ENCODE measurements at places on chromosomes 5 and 9. TPM values are rescaled to one million over a fixed set of nuclear protein-coding genes. Genes with fewer than 3 reads are reported as not detected.

The IFNE gene
- total RNA-seq, result 1.8 TPM

The AKNA gene
- total RNA-seq, result 8.1 TPM

The HTR4 gene
- not detected for total RNA-seq

The RPL7A gene
- total RNA-seq, result 1,382 TPM

The SLC25A2 gene
- total RNA-seq, result not detected

The RELL2 gene
- 3.8 TPM for total RNA-seq

DNA sequence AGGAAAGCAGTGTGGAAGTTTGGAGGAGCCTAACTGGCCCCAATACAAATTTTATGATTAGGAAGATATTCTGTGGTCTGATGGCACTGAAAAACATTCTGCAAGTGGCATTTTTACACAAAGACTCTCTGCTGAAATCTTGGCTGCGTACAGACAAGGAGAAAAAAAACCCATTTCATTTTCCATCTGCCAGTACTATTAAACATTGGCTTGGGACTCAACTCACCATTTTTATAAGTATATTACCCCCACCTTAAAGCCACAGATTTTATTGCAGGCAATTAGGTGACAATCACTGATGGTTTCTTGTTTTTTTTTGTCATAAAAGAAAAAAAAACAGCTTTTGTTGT lies 206.9 kb downstream of the PTTG1 start:
- no peaks in the 10 kb centered on the region for H3K27me3 ChIP-seq
- H3K4me3 ChIP-seq, result no peak overlapping the region
- no peaks in the 10 kb centered on the region for H3K4me1 ChIP-seq

- DNase-seq, result no peak
- H3K27me3 ChIP-seq, result 0 out of 2 replicates have a peak, but pooled peaks cover 12% of the 10 kb centered on the region
Measured at GRCh38 chr9:127277770-127278169, 13.2 kb downstream of the GARNL3 start.

- 0 out of 2 replicates have a peak, but pooled peaks cover 3% of the 10 kb centered on the region for H3K4me1 ChIP-seq
- peak overlapping the region; percentile 6 for H3K27ac ChIP-seq
- H3K36me3 ChIP-seq, result peaks cover 13% of the 10 kb centered on the region
Measured at GRCh38 chr9:105341434-105342146, 97.1 kb downstream of the SLC44A1 start.

DNA sequence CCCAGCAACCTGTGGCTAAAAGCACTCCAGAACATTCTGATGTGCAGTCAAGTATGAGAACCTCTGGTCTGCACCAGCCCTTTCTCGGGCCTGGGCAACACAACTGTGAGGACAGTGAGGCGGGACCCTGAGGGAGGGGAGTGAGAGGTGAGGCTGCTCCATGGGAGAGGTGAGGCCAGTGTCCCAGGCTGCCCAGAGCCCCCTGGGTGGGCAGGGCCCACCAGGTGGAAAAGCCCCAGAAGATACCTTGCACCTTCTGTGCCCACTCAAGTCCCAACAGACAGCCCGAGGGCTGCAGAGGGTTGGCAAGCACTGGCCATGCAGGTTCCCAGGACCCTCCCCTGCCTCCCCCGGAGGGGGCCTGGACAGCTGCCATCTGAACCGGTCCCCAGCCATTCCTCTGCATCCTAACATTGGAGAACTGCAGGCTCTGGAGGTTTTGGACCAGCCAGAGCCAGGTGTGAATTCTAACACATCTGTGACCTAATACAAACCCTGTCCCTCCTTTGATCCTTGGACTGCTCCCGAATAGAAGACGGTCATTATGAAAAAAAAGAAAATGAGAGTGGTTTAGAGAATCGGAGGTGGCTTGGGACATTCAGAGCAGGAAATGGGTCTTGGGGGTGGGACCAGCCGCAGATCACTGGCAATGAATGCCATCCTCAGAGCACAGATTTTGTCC lies 57.0 kb downstream of the DUSP1 start:
- no peak for DNase-seq
- no peak overlapping the region for H3K4me3 ChIP-seq
- no peak overlapping the region for H3K27ac ChIP-seq
- H3K4me1 ChIP-seq, result peaks cover 10% of the 10 kb centered on the region
- H3K36me3 ChIP-seq, result no peaks in the 10 kb centered on the region

DNA sequence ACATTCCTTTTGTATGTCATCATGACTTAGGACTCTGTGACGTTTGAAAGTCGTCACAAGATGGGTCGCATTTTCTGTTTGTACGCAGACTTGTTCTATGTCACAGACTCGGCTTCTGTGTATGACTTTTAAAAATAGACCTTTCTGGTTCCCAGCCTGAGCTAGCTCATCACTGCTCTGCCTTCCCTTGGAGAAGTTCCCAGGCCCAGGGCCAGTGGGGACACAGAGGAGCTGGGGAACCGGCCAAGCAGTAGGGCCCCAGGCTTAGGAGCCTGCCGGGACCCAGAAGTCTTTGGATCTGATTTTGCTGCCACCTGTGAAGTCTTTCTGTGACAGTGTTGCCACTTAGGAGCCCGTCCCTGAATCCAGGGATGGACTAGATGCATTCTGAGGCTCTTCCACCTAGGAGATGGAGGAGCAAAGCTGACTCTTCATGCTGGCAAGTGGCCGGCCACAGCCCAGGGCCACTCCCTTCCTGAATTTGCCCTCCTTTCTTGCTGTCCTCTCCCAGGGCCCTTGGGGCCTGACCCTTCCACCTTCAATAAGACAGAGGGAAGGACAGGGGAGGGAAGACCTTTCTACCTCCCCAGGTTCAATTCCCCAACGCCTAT lies 18.1 kb upstream of the UBE2QL1 start:
- H3K27me3 ChIP-seq, result peaks cover 10% of the 10 kb centered on the region
- no peak overlapping the region for H3K27ac ChIP-seq
- H3K36me3 ChIP-seq, result no peaks in the 10 kb centered on the region
- no peak for DNase-seq
- no peaks in the 10 kb centered on the region for H3K4me1 ChIP-seq

DNA sequence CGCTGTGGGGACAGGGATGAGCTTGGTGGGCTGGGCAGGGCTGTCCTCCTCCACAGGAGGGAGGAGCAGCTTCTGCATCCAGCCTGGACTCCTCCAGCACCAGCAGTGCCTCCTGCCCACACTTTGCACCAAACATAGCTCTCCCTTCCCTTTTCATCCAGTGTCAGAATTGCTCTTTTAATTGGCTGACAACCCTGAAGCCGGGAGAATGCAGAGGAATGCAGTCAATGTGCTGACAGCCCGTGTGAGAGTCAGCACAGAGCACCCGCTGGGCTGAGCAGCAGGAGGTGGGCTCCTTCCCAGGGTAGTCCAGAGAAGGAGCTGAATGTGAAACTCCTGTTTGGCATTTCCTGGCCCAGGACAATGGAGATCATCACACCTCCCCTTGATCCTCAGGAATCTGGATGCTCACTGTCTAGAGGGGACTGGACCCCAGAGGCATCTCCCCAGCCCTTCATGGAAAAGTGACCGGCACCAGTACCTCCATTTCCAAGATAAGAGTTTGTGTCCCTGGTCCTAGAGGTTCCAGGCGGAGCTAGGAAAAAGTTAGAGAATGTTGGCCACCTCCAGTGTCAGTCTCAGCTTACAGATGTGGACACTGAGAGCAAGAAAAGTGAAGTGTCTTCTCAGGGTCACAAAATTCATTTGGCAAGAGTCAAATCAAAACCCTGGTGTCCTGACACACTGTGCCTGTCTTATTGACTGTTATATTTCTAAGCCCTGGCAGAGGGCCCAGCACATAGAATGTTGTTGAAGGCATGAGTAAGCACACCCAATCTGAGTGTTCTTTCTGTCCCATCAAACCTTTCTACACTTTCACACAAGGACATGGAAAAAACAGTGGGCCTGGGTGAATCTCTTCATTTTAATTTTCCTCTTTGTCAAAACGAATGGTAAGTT lies 202.1 kb downstream of the SNX18 start:
- no peaks in the 10 kb centered on the region for H3K36me3 ChIP-seq
- peak; percentile 88 for DNase-seq
- peaks cover 33% of the 10 kb centered on the region for H3K4me1 ChIP-seq
- H3K27me3 ChIP-seq, result no peaks in the 10 kb centered on the region

DNA sequence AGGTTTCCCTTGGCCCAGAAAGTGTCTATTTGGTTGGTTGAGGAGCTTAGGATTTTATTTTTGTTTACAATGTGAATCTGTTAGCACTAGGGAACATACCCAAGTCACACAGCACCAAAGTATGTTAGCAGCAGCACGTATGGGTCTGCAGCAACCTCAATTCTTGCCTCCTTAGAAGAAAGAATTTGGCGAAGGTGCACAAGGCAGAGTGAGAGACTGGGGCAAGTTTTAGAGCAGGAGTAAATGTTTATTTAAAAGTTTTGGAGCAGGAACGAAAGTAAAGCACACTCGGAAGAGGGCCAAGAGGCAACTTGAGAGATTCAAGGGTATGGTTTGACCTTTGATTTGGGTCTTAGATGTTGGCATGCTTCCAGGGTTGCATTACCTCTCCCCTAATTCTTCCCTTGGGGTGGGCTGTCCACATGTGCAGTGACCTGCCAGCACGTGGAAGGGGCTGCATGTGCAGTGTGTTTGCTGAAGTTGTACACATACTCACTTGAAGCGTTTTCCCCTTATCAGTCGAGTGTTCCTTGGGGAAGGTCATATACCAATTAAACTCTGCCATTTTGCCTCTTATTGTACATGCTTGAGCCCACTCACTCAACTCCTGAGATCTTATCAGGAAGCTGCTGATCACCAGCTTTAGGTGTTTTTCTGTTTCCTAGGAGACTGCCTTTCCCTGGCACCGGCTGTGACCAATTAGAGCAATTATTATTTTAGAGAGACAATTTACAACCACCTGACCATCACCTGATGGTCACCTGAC lies 64.9 kb upstream of the SHC3 start:
- no peaks in the 10 kb centered on the region for H3K4me1 ChIP-seq
- H3K4me3 ChIP-seq, result no peak overlapping the region
- no peak overlapping the region for H3K27ac ChIP-seq
- DNase-seq, result no peak
- no peaks in the 10 kb centered on the region for H3K27me3 ChIP-seq
- H3K36me3 ChIP-seq, result no peaks in the 10 kb centered on the region

GRCh38 chr9:130755377-130756007 lies 61.9 kb downstream of the EXOSC2 start:
- no peaks in the 10 kb centered on the region for H3K27me3 ChIP-seq
- DNase-seq, result no peak
- H3K36me3 ChIP-seq, result no peaks in the 10 kb centered on the region

DNA sequence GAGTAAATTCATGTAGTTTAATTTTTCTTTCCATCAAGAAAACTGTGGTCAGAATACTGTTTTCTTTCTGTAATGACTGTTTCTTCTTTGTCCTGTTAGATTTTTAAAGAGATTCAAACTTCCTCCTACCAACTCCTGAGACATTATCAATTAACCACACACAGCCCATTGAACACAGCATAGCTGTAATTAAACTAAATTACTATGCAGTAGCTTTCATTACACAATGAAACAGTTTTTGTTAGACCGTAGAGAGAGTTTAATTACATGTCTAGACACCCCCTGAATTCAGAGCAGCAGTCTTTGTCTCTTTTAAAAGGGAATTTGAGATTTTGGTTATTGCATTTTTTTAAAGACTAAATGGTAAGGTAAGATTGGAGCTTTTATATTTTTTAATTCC lies 77.5 kb downstream of the STARD4 start:
- H3K27me3 ChIP-seq, result no peaks in the 10 kb centered on the region
- H3K27ac ChIP-seq, result no peak overlapping the region
- H3K4me1 ChIP-seq, result peaks cover 22% of the 10 kb centered on the region
- DNase-seq, result no peak

- 0 out of 2 replicates have a peak, but pooled peaks cover 1% of the 10 kb centered on the region for H3K4me1 ChIP-seq
- H3K27me3 ChIP-seq, result no peaks in the 10 kb centered on the region
- no peak overlapping the region for H3K4me3 ChIP-seq
- H3K36me3 ChIP-seq, result no peaks in the 10 kb centered on the region
Measured at GRCh38 chr9:93585695-93586094, 9.3 kb downstream of the PHF2 start.

GRCh38 chr9:126219648-126220063 lies 107.0 kb upstream of the MVB12B start:
- H3K27me3 ChIP-seq, result peaks cover 63% of the 10 kb centered on the region
- H3K36me3 ChIP-seq, result no peaks in the 10 kb centered on the region
- no peak for DNase-seq
- H3K27ac ChIP-seq, result no peak overlapping the region
- H3K4me3 ChIP-seq, result no peak overlapping the region

DNA sequence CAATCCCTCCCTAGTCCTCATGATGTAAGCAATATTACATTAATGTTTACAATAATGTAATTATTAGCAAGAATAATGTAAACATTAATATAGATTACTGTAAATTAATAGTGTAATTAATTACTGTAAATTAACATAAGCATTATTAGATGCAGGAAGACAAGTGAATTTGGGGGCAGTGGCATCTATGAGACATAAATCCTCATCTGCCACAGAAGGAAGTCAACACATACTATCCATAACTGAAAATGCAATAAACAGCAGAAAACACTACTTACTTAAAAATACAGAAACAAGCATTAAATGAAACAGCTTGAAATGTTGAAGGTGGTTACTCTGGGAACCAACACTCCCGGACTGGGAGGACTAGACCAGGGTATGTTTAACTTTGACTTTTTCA lies 685 bp upstream of the NIPSNAP3A start:
- H3K4me3 ChIP-seq, result peak overlapping the region; percentile 91
- H3K27ac ChIP-seq, result peak overlapping the region; percentile 85

- no peak overlapping the region for H3K4me3 ChIP-seq
- no peak for DNase-seq
- H3K27ac ChIP-seq, result no peak overlapping the region
- no peaks in the 10 kb centered on the region for H3K36me3 ChIP-seq
- no peaks in the 10 kb centered on the region for H3K27me3 ChIP-seq
Measured at GRCh38 chr5:38534156-38534453, 22.3 kb downstream of the LIFR start.

GRCh38 chr5:167511-167910 lies 23.8 kb upstream of the LRRC14B start:
- no peaks in the 10 kb centered on the region for H3K27me3 ChIP-seq
- H3K4me1 ChIP-seq, result peaks cover 16% of the 10 kb centered on the region
- no peaks in the 10 kb centered on the region for H3K36me3 ChIP-seq
- H3K4me3 ChIP-seq, result no peak overlapping the region

GRCh38 chr9:17487467-17487866 lies 91.4 kb upstream of the SH3GL2 start:
- H3K27me3 ChIP-seq, result no peaks in the 10 kb centered on the region
- DNase-seq, result no peak
- H3K36me3 ChIP-seq, result no peaks in the 10 kb centered on the region
- H3K4me1 ChIP-seq, result no peaks in the 10 kb centered on the region

GRCh38 chr9:75085640-75086039 lies 2.3 kb downstream of the NMRK1 start:
- no peak overlapping the region for H3K4me3 ChIP-seq
- no peaks in the 10 kb centered on the region for H3K27me3 ChIP-seq
- DNase-seq, result no peak
- no peak overlapping the region for H3K27ac ChIP-seq

- no peaks in the 10 kb centered on the region for H3K36me3 ChIP-seq
- H3K4me3 ChIP-seq, result no peak overlapping the region
- DNase-seq, result no peak
Measured at GRCh38 chr9:922171-922570, 54.3 kb upstream of the DMRT3 start.
